Fibroblast of mammary gland (primary cell): ENCODE measurements at places on chromosomes 7 and 10.

- DNase-seq = no peak
Measured at GRCh38 chr7:144164784-144165183, 18.5 kb upstream of the CTAGE4 start.

GRCh38 chr10:73873838-73874215, 528 bp downstream of the CAMK2G start:
- no peak for DNase-seq

DNA sequence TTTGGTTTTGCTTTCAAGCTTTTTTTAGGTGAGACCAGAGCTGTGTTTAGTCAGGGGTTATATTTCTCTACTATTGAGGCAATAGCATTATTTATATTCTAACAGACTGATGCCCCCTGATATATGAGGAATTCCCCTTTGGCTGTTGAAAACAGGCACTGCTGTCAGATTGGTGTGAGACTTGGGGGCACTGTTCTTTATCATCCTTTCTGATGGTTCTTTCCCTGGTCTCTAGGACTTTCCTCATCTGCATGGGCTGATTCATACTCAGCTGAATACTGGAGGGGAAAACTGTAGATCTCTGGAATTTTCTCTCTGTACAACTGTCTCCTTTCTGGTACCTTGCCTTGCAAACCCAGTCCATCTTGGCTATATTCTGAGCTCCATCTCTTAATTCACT, 10.0 kb upstream of the ICA1 start:
- DNase-seq = no peak

DNA sequence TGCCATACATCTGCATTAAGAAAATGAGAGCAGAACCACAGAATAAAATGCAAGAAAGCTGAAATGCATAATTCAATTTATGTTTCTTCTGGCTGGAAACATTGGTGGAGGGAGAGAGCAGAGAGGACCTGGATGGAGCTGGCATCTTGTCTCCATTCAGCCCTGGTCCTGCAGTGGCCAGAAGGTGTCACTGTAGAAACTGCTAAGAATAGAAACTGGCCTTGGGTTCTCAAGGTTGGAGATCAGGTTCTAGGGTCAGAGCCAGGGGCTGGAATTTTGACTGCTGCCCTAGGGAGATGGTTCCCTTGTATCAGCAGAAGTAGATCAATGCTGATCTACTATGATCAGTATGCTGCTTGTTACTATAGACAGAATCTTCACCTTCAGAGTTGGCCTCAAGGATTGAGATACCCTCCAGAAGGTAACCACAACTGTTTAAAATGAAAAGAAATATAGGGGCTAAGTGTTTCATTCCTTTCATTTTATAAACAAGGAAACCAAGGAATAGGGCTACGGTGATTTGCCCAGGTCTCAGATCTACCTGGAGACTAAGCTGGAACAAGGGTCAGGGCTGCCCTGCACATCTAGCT, 13.1 kb downstream of the TAS2R41 start:
- peak; percentile 54 for DNase-seq

GRCh38 chr7:113374955-113375354, 256.6 kb upstream of the SMIM30 start:
- no peak for DNase-seq

DNA sequence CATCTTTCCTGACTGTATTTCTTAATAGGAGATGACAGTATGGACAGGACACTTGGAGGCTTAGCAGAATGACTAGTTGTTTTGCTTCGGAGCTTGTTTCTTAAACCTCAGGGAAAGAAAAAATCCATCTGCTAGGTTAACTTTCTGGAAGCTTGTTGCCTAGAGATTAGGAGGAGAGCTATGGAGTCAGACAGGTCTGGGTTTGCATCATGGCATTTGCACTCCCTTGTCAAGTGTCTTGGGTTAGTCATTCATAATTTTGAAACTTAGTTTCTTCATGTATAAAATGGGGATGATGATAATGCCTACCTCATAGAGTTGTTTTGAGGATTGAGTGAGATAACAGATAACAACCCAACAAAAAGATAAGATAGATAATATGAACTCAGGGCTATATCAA, 231.5 kb downstream of the STK31 start:
- DNase-seq = no peak

DNA sequence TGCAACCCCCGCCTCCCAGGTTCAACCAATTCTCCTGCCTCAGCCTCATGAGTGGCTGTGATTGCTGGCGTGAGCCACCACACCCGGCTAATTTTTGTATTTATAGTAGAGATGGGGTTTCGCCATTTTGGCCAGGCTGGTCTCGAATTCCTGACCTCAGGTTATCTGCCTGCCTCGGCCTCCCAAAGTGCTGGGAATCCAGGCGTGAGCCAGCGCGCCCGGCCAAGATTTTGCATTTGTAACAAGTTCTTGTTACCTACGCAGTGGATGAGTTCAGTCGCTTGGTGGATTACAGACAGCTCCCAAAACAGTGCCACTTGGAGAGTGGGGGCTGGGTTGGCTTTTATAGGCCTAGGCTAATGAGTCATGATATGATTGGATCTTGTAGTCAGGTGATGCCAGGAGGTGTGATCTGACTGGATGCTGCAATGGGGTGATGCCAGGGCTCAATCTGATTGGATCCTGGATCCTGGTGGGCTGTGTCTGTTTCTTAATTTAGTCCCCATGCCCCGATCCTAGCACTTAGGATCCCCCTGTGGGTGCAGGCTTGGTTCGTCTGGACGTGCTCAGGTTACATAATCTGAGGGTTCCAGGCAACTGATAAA, 20.3 kb downstream of the SBDS start:
- DNase-seq = peak; percentile 29

GRCh38 chr7:132191418-132191817, 384.9 kb downstream of the PLXNA4 start:
- no peak for DNase-seq

DNA sequence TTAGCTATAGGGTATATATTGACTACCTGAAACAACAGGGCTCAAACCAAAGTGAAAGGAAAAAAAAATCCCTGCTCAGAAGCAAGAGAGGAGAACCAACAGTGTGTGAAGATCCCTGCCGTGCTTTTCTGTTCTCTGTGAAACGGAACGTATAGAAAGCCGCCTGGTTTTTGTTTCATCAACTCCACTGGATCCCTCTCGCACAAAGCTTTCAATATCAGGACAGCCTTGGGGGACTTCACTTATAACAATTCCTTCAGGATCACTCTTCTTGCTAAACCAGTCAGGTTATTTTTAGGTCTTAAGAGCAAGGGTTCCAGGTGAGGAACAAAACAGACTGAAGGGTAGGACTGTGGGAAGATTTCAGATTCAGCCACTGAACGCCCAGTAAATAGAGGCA, 151.1 kb upstream of the CACNA2D1 start:
- DNase-seq = no peak

DNA sequence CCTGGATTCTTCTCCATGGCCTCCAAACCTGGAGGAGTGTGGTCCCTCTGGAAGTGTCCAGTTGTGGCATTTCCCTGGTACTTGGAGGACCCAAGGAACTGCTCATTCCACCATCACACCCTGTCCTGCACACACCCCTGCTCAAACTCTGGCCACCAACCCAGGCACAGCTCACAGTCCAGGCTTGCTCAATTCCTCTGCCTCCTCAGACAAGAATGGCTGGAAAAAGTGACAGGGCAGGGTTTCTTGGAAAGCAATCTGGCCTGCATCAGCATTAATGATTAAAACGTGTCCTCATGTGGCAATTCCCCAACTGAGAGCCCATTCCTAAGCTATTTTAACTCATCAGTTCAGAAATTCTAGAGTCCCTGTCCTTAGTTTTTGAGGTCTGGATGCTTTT, 17.2 kb upstream of the TPST1 start:
- peak; percentile 86 for DNase-seq

DNA sequence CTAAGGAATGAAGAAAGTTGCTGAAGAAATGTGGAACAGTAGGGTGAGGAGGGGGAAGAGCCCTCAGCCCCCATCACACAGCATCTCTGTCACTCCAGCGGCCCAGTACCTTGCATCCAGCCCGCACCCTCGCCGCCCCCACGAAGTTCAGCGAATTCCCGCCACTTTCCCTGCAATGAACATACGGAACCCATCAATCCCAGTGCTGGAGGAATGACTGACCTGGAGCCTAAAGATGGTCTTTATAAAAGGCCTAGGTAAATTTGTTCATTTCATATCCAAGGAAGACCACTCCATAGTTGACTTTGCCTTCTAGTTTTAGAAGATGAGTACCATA, 779 bp upstream of the KIF5B start:
- no peak for DNase-seq

DNA sequence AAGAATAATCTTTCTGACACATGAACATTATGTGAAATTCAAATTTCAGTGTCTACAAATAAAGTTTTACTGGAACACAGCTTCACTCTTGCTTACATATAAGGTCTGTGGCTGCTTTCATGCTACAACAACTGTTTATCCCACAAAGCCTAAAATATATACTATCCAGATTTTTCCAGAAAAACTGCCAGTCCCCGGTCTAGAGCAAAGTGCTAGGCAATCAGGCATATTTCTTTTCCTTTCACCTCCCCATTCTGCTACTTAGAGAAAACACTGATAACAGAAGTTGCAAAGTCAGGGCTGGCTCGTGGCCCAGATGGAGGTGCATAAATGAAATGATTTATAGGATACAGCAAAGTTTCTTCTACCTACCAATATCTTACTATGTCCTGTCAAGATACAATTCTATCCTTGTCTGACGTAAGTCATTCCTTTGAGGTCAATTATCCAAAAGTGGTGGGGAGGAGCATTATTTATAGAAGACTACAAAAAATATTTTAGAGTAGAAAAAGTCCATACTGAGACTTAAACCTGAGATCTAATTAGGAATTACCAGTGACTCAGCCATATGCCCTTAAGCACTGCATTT, 384.1 kb downstream of the NXPH1 start:
- DNase-seq = no peak

DNA sequence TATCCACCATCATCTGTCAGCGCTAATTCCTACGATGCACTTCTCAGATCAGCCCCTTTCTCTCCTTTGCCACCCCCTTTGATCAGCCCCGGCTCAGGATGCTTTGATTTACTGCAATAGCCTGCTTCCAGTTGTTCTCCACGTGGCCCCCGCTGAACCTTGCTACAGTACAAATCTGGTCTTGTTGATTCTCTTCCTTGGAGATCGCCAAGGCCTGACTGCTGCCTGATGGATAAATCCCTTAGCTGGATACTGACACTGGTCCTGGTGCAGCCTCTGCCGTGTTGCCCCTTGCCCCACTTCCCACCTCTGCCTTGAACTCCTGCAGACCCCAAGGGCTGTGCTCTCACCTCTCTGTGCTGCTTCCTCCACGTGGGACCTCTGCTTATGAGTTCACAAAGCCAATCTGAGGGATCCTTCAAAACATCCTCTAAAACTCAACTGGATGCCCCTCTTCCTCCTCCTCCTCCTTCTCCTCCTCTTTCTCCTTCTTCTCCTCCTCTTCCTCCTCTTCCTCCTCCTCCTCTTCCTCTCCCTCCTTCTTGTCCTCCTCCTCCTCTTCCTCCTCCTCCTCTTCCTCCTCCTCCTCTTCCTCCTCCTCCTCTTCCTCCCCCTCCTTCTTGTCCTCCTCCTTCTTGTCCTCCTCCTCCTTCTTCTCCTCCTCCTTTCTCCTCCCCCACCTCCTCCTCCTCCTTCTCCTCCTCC, 15.3 kb downstream of the PLXNA4 start:
- no peak for DNase-seq

DNA sequence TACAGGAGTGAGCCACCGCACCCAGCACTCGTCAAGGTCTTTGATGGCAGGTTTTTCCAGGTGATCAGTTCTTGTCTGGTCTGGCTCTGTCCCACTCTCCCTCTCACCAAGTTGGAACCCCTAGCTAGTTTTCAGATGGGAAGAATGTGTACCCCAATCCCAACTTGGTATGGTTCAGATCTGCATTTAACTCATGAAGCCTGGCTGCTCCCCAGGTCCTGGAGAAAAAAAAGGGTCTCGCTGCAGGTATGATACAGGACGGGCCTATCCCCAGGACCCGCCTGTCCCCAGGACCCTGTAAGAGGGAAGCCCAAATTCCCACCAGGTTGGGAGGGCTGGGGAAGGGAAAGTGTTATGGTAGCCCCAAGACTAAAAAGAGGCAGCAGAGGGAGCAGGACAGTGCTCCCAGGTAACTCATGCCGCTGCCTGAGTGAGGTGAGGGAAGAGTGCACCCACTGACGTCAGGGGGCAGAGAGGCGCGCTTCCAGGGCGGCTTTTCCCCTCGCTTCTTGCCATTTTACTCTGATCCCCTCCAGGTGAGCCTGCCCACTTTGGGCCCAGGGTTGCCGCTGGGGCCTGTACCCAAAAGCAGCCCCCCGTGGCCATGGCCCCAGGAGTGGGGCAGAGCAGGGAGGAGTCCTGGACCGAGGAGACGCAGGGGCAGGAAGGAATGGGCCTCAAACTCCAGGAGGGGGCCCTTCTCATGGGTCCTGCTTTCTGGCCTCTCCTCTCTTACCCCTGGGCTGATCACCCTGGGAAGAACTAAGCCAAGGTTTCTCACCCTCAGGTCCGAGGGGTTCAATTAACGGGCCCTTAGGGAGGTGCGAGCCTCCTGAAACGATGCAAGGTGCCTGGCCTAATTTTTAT, 36.4 kb upstream of the SRRM3 start:
- no peak for DNase-seq
